ENCODE measurements at places on chromosomes 3 and 15.

DNA sequence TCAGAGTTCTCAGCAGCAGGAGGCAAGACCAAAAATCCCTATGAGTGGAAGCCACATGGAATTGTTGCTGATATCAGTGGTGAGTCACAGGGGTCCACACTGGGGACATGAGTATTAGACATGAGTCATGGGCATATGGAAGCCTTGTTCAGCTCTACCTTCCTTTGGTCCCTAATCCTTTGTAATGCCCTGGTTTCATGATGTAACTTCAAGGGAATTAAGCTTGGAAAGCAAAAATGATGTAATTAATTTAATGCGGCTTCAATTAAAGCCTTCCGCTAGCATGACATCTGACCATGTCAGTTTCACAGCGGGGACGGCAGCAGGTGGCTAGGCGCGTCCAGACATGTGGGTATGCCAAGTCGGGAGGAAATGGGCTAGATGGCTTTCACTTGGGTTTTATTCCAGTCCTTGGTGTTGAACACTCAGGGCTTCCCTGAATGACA is 176.1 kb upstream of the RGMA start:
- no peak for DNase-seq

GRCh38 chr3:193757457-193757856 is 164.4 kb downstream of the OPA1 start:
- DNase-seq, result no peak

GRCh38 chr3:16243706-16244490 is 20.8 kb downstream of the DPH3 start:
- DNase-seq, result no peak

- DNase-seq, result no peak
Observed at GRCh38 chr3:43608751-43609150, 13.1 kb downstream of the ANO10 start.

DNA sequence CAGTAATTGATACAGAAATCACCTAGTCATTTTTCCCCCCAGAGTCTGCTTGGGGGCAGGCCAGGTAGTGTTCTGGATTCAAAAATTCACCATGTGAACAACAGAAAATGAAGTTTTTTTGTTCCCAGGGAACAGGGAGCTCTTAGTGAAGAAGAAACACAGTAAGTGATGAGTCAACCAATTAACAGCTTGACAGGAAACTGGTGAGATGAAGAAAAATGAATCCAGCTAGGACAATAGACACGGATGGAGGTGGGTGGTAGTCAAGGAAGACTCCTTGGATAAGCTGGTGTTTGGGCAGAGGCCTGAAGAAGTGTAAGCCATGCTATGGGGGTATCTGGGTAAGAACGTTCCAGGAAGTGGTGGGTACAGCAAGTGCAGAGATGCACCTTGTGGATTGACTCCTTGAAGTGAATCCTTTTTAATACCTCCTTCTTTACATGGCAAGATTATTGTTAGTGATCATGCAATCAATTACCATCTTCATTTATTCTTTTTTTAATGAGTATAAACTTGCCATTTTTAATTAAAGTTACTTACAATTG is 339.9 kb upstream of the RGMA start:
- DNase-seq, result no peak

GRCh38 chr3:196197524-196197923 is 13.7 kb downstream of the ZDHHC19 start:
- DNase-seq, result no peak

GRCh38 chr3:5479229-5479799 is 291.8 kb downstream of the EDEM1 start:
- no peak for DNase-seq

DNA sequence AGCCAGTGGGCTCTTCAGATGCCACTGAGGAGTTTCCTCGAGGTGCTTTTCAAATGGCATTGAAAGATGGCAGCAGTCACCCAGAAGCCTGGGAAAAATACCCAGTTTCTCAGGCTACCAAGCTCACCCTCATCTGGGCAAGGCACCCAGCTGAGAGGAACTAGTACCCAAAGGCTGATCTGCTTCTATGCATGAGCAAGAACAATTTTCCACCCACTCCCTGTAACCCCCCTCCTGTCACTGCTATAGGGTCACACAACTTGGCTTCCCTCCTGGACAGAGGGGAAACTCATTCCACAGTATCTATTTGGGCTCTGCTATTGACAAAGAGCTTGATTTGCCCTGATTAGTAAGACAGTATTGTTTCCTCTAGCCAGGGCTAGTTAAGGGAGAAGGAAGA is 31.9 kb downstream of the THRB start:
- no peak for DNase-seq

DNA sequence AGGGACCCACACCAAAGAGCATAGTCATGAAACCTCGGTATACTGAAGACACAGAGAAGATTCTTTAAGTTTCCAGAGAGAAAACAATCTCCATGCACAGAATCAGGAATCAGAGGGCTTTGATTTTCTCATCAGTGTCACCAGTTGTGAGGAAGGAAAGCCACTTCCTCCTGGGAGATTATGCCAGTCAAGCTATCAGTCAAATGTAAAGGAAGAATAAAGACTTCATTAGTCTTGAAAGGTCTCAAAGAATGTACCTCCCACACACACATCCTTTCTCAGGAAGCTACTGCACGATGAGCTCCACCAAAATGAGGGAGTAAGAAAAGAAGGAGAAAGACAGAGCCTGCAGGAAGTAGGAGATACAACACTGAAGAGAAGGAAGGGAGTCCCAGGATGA is 486.3 kb downstream of the SHQ1 start:
- DNase-seq, result no peak

- DNase-seq, result no peak
Observed at GRCh38 chr3:160106905-160107861, 118.0 kb upstream of the C3orf80 start.

DNA sequence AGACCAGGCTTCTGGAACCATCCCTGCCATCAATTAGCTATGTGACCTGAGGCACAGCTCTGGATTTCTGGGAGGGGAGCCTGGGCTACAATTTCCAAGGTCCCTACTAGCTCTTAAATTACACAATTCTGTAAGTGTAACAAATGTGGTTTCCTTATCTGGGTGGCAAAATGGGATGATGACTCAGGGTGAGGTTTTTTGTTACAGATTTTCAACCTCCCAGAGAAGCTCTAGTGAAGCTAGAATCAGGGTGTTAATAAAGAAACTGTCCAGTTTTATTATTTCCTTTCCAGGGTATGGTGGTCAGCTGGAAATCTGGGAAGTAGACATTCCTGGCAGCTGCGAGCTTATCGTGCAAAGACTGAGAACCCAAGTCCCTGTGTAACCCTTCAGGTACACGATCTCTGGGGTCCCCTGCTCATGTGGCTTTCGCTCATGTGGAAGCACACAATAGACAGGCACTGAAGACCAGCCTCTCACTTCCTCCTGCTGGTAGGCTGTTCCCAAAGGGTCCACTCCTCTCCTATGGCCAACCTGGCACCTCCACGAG is 7.3 kb downstream of the RAB27A start:
- DNase-seq, result no peak

DNA sequence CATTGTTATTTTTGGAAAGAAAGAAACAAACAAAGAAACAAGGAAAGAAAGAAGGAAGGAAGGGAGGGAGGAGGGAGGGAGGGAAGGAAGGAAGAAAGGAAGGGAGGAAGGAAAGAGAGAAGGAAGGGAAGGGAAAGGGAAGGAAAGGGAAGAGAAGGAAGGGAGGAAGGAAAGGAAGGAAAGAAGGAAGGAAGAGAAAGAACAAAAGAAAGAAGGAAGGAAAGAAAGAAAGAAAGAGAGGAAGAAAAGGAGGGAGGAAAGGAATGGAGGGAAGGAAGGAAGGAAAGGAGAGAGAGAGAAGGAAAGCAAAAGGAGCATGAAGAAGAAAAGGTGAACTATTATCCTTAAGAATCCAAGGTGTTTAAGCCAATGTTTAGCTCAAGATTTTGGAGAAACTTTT is 262.7 kb upstream of the STT3B start:
- no peak for DNase-seq

GRCh38 chr3:138908846-138909245 is 38.1 kb downstream of the FOXL2 start:
- no peak for DNase-seq

DNA sequence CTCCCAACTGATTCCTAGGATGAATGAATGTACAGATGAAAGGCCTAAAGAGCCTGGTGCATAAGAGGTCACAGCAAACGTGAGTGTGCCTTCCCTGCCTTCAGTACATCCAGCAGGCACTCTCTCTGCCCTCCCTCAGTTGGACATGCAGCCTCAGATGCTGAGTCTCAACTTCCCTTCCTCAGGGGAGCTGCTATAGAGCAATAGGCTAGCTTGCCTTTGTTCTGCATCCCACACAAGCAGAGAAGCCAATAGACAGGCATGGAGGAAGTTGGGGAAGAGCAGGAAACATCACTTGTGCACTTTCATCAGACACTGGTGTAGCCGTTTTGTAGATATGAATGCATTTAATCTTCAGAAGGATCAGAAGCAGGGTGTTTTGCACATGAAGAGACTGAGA is 147.5 kb upstream of the THBS1 start:
- no peak for DNase-seq

- no peak for DNase-seq
Observed at GRCh38 chr3:126292318-126293070, 64.7 kb downstream of the KLF15 start.

DNA sequence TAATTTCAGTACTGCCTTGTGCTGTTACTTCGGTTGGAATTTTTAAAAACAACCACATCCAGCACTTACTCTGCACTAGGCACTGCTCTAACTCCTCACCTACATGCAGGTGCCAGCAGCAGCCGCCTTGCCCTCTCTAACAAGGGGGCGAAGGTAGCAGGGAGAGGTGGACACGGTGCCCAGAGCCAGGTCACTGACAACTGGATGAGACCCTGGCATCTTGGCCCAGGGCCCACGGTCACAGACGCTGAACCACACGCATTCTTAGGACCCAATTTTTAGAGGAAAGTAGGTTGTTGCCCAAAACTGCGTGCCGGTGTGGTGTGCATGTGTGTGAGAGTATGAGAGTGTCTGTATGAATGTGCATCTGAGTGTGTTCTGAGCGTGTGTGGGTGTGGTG is 63.4 kb upstream of the GATA2 start:
- DNase-seq, result no peak

DNA sequence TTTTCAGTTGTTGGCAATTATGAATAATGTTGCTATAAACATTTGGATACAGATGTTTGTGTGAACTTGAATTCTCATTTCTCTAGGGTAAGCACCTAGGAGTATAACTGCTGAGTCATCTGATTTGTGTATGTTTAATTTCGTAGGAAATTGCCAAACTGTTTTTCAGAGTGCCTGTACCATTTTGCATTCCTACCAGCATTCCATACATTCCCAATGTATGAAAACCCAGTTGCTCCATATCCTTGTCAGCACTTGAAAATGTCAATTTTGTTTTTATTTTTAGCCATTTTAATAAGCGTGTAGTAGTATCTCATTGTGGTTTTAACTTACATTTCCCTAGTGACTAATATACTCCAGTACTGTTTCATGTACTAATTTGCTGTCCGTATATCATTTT is 98.5 kb upstream of the TSC22D2 start:
- no peak for DNase-seq

DNA sequence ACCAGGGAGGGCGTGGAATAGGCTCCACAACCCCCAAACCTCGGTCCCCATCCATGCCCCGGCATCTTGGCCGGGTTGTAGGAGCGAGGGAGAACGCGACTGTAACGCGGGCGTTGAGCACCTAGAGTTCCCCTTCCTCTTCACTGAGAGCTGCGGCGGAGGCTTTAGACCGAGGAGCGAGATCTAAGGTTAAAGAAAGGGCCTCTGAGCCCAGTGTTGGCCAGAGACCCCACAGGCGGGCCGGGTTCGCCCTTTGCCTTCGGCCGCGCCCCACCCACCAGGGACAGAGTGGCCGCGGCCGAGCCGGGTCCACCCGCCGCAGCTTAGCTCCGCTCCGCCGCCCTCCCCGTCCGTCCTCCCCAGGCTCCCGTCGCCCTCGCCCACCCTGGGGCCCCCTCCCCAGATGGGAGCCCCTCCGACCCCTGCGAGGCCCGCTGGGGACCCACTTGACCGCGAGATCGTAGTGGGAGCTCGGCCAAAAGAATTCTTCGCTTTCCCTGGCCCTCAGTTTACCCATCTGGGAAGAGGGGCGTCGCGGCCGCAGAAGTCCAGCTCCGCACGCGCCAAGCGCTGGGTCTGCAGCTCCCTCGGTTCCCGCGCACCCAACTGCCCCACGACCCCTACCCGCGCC is 425 bp downstream of the ANPEP start:
- no peak for DNase-seq

GRCh38 chr3:8524249-8524648 is 22.6 kb downstream of the LMCD1 start:
- no peak for DNase-seq

GRCh38 chr3:105413343-105413887 is 46.7 kb downstream of the ALCAM start:
- DNase-seq, result no peak

DNA sequence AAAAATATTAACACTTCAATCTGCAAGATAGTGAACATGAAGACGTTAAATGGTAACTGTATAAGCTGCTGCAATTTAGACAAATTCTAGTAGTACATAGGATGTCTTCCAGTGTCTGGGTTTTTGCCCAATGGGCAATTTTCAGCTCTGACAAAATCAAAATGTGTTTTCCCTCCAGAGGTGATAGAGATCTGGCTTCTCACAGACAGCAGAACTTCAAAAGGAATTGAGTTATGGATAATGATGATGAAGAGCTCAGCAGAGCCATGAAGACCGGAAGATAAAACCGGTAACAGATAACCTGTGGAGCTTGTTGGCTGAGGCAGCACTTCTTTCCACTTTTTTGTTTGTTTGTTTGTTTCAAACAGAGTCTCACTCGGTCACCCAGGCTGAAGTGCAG is 89.4 kb upstream of the NTRK3 start:
- no peak for DNase-seq

DNA sequence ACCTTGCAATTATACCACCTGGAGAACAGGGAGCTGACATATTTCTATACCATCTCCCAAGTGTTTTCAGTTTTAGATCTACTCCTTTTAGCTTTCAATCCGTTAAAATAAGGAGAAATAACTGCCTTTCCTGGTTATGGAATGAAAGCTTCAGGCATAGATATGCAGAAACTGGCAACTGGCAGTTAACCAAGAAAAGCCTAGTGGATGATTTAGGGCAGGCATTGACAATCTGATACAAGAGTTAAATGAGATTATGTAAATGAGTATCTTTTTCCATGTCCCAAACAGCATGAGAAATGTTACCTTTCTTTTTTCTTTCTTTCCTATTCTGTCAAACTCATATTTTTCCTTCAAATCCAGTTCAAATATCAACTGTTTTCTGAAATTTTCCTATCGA is 689.1 kb upstream of the DPPA4 start:
- no peak for DNase-seq

GRCh38 chr3:183527428-183528379 is 27.8 kb downstream of the KLHL6 start:
- no peak for DNase-seq

DNA sequence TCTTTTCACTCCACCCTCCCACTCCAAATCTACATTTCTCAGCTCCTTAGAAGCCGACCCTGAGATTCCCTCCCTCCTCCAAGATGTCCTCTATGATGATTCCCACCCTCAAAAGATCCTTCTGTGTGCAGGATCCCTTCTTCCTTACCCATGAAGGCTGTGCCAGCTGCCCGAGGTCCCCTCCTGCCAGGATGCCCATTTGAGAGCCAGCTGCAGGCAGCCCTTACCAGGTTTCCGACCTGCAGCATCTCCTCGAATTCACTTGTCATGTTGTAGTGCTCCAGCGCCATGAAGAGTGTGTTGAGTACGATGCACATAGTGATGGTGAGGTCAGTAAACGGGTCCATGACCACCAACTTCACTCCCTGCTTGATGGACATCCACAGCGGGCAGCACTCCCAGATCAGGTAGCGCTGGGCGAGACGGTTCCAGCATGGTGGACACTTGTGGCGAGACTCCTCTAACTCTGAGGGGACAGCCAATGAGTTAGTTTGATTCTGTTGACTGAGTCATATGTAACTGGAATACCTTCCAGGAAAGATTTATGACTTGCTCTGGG is 51.9 kb downstream of the SCN5A start:
- DNase-seq, result no peak

Measured in GM12891 (cell line).